ENCODE measurements at places on chromosomes 1 and 21. TPM values are rescaled to one million over a fixed set of nuclear protein-coding genes. Genes with fewer than 3 reads are reported as not detected.

Gene RCAN3
- 18.4 TPM for total RNA-seq

Gene LAX1
- not detected for total RNA-seq

Gene ANXA9
- 2.7 TPM for total RNA-seq

Gene TTC34
- total RNA-seq: 0.05 TPM

Gene RPE65
- not detected for total RNA-seq

Gene GSTM4
- total RNA-seq: 14.6 TPM

Gene CBR3
- 17.4 TPM for total RNA-seq

Gene NEGR1
- total RNA-seq: 6.7 TPM

Gene GSTM1
- total RNA-seq: 10.0 TPM

Gene FMO5
- 0.53 TPM for total RNA-seq

Gene PMF1
- 131 TPM for total RNA-seq

Gene NUAK2
- total RNA-seq: 8.6 TPM

Gene AK4
- total RNA-seq: 47.5 TPM
